Caco-2 (cell line): ENCODE measurements at places on chromosomes 16 and 17.

DNA sequence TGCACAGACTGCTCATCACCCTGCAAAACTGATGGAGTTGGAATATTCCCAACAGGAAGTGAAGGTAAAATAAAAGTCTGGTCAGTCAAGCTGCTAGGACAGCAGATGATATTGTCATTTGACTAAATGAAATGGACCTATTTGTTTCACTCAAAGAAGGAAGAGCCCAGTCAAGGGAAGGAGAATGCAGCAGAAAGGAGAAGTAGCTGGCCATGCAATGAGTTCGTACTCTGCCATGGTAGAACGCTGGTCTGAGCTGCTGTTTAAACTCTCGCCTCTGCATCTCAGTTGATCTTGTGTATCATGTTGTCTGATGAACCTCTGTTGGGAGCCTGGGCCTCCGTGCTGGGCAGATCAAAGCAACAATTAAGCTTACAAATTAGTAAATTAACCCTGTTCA lies 15.6 kb upstream of the YPEL2 start:
- no peak for DNase-seq

- no peak for DNase-seq
These were observed 113.2 kb upstream of the SDK2 start for GRCh38 chr17:73757420-73757819.

DNA sequence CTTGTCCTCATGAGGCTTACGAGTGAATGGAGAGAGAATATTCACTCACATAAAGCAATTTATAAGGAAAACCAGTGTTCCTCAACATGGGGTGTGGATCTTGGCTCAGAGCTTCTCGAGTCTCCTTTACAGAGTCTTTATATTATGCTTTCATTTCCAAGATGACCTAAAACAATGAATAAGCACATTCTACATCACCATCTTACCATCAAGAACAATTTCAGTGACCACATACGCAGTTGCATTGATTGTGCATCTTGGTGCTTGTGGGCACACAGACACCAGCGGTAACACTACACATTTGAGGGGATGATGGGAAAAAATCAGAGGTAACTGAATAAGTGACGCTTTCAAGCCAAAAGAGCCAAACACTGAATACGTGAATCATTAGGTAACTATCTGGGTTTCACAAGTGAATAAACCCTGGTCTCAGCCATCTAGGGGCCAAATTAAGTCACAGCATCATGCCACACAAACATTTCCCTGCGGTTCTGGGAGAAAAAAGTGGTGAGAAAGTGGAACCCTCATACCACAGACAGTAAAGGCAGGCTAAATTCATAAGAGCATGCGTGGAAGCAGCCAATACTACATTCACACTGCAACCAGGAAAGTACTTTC lies 9.4 kb downstream of the CWC25 start:
- no peak for DNase-seq

DNA sequence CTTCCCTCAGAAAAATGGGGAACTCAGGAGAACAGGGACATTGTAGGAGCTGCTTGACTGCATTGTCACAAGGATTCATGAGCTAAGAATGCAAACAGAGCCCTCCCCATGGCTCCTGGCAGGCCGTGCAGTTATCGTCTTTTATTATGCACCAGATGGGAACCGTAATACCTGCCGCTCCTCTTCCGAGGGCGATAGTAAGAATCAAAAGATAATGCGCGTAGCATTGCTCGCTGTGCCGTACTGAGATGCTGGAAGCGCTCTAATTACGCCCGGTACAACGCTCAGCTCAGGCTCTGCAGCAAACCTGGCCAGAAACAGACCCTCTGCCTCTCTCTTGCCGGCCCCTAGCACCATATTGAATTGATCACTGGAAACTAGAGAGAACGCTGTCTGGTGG lies 87.1 kb upstream of the PLCG2 start:
- no peak for DNase-seq

DNA sequence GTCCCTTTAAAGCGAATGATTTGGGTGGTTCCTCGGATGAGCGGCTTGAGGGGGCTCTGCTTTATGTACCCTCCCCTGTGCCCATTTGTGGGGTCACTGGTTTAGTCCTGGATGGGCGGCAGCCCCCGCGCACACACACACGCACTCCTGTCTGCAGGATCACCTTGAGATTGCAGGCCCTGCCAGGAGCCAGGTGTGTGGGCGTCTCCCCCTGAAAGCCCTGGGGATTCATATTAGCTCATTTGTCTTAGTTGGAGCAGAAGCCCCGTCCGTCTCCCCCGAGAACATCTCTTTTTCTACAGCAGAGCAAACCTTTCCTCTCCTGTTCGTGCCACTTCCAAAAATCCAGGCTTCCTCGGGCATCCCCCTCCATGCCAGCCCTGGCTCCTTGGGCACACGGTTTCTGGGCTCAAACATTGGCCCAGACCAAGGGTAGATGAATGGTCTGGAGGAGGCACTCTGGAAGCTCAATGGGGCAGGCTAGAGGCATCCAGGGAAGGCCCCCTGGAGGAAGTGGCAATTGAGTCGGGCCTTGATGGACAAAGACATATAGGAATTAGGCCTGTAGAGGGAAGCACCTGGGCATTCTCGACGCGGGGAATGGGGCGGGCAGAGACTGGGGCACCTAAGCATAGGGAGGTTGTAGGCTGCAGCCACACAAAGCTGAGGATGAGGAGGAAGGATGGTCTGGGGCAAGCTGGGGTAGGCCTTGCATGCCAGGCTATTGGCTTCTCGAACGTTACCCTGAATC lies 218.5 kb upstream of the GSE1 start:
- no peak for DNase-seq

DNA sequence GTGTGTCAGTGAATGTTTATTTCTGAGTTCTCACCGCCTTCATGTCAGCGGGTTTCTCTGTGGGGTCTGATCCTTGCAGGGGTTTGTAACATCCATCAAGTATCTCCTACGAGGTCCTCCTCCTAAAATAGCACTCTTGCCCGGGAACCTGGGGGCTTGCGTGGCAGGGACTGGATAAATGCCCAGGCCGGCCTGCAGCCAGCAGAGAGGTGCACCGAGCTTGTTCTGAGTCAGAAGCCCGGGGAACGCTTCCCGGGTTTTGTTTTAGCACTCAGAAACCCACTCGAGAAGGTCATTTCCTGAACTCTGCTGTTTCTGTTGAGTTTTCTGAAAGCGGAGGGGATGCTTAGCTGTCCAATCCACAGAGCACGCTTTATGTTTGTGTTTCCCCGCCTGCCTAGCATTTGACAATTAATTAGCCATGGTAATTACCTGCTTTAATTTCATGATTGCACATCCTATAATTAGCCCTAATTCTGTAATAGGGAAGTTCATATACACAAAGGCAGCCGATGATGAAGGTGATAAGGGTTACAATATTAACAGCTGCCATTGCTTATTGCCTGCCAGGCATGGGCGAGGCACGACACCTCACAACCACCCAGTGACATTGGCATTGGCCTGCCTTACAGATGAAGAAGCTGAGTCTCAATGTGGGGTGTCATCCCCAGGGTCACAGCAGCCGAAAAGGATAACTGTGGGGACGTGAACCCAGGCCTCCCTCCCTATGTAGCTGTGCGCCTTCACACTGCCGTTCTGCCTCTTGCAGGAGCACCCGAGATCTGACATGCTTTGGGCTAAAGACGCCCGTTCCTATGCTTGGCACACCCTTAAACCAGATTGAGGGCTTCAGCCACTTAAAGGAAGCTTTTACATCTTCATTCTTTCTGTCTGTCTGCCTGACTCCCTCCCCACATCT lies 333.1 kb downstream of the CPPED1 start:
- DNase-seq = no peak

DNA sequence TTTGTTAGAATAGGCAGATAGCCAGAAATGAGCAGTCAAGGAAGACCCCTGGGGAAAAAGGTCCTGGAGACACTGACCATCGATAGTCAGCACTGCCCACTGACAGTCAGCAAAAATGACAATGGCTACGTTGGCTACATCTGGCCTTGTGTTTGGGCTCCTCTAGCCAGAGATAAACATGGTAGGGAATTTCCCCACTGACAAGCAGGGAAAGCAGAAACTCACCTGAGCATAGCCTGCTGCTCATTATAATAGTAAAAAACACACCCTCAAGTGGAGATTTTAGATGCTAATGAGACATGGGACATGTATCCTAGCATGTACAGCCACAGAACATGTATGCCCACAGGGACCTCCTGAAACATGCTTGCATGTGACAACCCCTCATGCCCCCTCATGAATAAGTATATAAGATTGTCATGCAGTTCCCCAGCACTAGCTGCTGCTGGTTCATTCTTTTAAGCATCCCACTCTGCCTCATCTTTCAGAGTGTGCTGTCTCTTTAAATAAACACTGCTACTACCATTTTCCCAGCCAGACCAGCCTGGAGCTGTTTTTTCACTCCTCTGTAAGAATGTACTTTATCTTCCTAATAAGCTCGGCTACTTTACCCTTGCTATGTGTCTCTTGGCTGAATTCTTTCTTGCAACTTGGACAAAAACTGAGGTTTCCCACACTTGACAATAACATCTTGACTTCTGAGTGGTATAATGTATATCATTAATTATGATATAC lies 550.1 kb upstream of the CDH8 start:
- no peak for DNase-seq

GRCh38 chr16:1442697-1443096 lies 1.7 kb downstream of the CCDC154 start:
- DNase-seq = no peak

- no peak for DNase-seq
These were observed 10.6 kb downstream of the TMEM238L start for GRCh38 chr17:10793256-10793655.

DNA sequence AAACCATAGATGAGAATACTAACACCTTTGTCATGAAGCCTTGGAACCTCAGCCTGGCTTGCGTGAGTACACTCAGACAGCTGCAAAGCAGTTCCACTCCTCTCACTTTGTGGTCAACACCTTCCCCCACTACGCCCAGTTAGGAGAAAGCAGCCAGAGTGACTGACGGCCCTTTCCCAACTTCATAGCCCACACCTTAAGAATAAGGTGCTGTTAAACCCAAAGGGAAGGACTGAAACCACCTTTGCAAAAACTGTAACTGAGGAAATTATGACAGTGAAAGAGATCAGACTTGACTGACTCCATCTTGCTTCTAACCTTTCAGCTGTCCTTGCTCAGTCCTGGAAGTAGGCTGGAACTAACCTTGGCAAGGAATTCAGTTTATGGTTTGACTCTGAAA lies 13.7 kb downstream of the N4BP1 start:
- no peak for DNase-seq
